Stimulated activated CD4-positive, alpha-beta T cell treated with anti-CD3 and anti-CD28 coated beads, Interleukin-1b, Interleukin-23, amount 100 ng/mL, for 1 hour (primary cell): ENCODE measurements at places on chromosomes 4 and X.
A peak's percentile ranks its signal among the peaks of the same experiment; 100 is the strongest.

- no peak for DNase-seq
Observed at GRCh38 chr4:84814094-84814750, 152.3 kb downstream of the WDFY3 start.

GRCh38 chr4:112736718-112737135 is 99.8 kb downstream of the LARP7 start:
- no peak for DNase-seq

DNA sequence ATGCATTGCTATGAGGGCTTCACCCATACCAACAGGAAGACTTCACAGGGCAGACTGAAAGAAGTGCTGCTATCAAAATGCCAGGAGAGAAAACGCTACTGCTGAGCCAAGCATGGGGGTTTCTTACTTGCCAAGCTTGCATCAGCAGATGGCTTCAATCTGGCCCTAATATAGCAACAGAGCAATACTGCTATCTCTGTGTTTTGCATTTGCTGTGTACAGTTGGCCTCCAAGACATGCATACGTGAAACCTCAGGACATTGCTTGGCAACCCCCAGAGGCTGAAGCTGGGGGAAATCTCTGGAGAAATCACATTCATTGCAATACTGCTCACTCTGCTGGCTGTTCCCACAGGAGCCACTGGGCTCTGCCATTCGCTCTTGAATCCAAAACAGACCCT is 127.2 kb upstream of the GPC4 start:
- DNase-seq, result no peak

GRCh38 chrX:77658886-77659285 is 127.1 kb downstream of the ATRX start:
- no peak for DNase-seq

GRCh38 chrX:24796204-24796603 is 102.5 kb downstream of the POLA1 start:
- no peak for DNase-seq

DNA sequence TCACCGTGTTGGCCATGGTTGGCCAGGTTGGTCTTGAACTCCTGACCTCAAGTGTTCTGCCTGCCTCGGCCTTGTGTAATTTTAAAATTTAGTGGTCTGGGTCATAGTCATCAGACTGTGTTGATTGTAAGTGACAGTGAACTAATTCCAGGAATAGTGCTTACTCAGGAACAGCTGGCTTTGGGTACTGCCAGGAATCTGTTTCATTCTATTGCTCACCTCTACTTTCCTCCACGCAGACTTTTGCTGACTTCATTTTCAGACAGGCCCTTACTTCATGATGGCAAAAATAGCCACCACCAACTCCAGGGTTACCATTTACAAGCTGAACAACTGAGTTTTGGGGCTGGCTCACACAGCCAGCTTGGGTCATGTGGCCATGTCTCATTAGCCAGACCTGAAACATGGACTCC is 54.6 kb downstream of the FNIP2 start:
- no peak for DNase-seq

- no peak for DNase-seq
Observed at GRCh38 chr4:53654300-53654758, 63.0 kb upstream of the LNX1 start.

- DNase-seq, result peak; percentile 35
Observed at GRCh38 chr4:56301181-56301996, 85.9 kb downstream of the AASDH start.

DNA sequence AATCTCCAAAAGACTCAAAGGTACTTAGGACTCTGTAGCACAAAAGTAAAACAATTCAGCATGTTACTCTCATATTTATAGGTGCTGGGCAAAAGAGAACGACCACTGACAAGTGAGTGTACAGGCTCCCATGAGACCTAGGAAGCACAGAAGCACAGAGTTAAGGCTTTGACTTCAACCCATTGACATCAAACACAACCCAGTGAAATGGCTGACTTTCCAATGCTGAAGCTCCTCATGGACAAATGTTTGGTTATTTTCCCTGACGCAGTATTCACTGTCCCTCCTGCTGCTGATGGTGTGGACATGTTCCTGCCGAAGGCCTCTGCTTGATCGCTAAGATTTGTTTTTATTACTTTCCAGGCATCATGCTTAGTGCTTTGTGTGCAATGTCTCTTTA is 148.7 kb downstream of the TSPAN5 start:
- no peak for DNase-seq
